ENCODE measurements at places on chromosomes 2 and 18. TPM values are rescaled to one million over a fixed set of nuclear protein-coding genes. Genes with fewer than 3 reads are reported as not detected.

The RPE gene
- 56.7 TPM for total RNA-seq

The PDE11A gene
- total RNA-seq, result 0.82 TPM

The FBXO41 gene
- 5.2 TPM for total RNA-seq

The AQP12A gene
- not detected for total RNA-seq

The G6PC2 gene
- not detected for total RNA-seq

The CNTNAP5 gene
- total RNA-seq, result 0.50 TPM

The ALK gene
- 0.13 TPM for total RNA-seq

The EFHD1 gene
- total RNA-seq, result 129 TPM

The RESP18 gene
- total RNA-seq, result not detected

The RNF152 gene
- 45.0 TPM for total RNA-seq

The CYP26B1 gene
- total RNA-seq, result 2.5 TPM

The ANKRD62 gene
- not detected for total RNA-seq

The NYAP2 gene
- total RNA-seq, result 0.66 TPM

The UGT1A3 gene
- total RNA-seq, result 0.57 TPM

The CHAC2 gene
- 1.6 TPM for total RNA-seq

The CIB4 gene
- not detected for total RNA-seq

The TSPYL6 gene
- total RNA-seq, result not detected

The C2orf78 gene
- total RNA-seq, result not detected

The MDH1 gene
- total RNA-seq, result 147 TPM

The CLEC4F gene
- total RNA-seq, result 0.72 TPM

The SP3 gene
- total RNA-seq, result 86.2 TPM

The AGBL5 gene
- total RNA-seq, result 36.5 TPM

The CCDC150 gene
- total RNA-seq, result 2.3 TPM

The TGFBRAP1 gene
- 25.8 TPM for total RNA-seq

The ZNF396 gene
- 6.5 TPM for total RNA-seq

The EIF4E2 gene
- 79.2 TPM for total RNA-seq

The GPR75 gene
- 2.4 TPM for total RNA-seq

The TMEM198 gene
- total RNA-seq, result 4.5 TPM

Measured in kidney (tissue), 22 donors.